ENCODE measurements at places on chromosomes 12 and 14.

DNA sequence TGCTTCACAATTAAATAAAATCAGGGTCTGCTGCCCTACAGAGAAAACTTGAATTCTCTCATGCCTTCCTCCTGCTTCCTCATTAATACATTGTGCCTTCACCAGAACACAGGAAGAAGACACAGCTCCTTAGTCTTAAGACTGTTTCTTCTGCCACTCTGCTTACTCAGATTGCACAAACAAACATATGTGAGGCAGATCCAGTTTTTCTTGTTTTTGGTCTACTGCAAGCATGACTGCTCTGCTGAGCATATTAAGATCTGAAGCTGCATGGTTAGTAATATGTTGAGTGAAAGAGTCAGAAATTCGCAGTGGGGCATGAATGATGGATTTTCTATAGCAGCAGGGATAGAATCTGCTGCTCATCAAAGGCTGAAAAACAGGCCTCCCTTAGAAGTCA is 321.1 kb upstream of the STXBP6 start:
- H3K4me3 ChIP-seq, result no peak overlapping the region
- H3K27ac ChIP-seq, result no peak overlapping the region
- H3K4me1 ChIP-seq, result no peaks in the 10 kb centered on the region
- no peaks in the 10 kb centered on the region for H3K36me3 ChIP-seq

GRCh38 chr12:13211859-13212664 is 15.5 kb downstream of the EMP1 start:
- H3K4me1 ChIP-seq, result peaks cover 15% of the 10 kb centered on the region
- DNase-seq, result peak; percentile 93
- no peak overlapping the region for H3K4me3 ChIP-seq

DNA sequence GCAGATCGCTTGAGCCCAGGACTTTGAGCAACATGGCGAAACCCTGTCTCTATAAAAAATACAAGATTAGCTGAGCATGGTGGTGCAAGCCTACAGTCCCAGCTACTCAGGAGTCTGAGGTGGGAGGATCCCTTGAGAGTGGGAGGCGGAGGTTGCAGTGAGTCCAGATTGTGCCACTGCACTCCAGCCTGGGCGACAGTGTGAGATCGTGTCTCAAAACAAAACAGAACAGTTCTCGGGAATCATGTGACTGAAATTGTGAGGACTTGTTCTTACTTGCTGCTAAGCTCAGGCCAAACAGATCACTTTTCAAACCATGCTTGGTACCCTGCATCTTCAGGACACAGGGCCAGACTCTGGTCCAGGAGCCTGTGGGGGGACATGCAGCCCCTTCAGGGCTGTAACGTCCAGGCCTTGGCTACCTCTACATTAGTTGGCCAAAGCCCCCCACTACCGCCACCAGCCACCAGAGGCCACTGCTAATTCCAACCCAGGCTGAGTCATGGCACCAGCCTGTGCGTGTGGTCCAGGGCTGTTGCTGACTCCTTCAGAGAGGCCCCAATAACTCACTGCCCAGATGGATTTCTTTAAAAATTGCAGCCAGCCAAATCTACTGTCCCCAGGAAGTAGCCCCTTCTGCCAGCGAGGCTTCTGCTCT is 33.4 kb upstream of the SYNDIG1L start:
- no peak overlapping the region for H3K27ac ChIP-seq
- peak; percentile 23 for DNase-seq
- H3K4me3 ChIP-seq, result no peak overlapping the region
- H3K27me3 ChIP-seq, result no peaks in the 10 kb centered on the region
- H3K4me1 ChIP-seq, result peaks cover 9% of the 10 kb centered on the region

- no peaks in the 10 kb centered on the region for H3K27me3 ChIP-seq
- peak; percentile 97 for DNase-seq
- no peaks in the 10 kb centered on the region for H3K36me3 ChIP-seq
- H3K4me1 ChIP-seq, result peaks cover 43% of the 10 kb centered on the region
Measured at GRCh38 chr14:31950764-31951637, 126.1 kb upstream of the ARHGAP5 start.

DNA sequence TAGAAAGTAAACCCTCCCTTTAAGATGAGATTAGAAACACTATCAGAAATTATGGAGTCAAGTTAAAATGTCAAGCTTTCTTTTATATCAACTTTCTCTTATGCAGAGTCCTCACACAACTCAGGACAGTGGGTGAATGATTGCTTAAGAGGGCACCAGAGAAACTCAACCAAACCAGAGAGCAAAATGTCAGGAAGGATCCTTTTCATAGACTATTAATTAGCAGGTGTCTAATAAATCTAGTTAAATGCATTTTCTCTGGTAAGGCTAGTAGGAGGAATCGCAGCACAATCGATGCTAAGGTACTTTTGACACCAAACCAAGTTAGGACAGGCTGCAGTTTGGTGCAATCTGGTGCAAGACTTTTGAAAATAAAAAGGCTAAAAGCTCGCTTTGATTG is 614.7 kb upstream of the FOXG1 start:
- no peaks in the 10 kb centered on the region for H3K4me1 ChIP-seq
- H3K27me3 ChIP-seq, result no peaks in the 10 kb centered on the region
- no peaks in the 10 kb centered on the region for H3K36me3 ChIP-seq
- no peak for DNase-seq
- no peak overlapping the region for H3K27ac ChIP-seq

DNA sequence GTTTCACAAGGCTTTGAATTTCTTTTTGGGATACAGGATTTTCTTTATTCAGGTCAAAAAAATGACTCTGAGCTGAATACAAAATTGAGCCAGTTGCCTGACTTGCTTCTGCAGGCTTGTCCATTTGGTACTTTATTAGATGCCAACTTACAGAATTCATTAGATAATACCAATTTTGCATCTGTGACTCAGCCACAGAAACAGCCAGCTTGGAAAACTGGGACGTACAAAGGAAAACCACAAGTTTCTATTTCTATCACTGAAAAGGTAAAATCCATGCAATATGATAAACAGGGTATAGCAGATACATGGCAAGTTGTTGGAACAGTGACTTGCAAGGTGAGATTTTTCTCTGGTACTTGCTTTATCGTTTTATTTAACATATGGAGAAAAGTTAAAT is 5.8 kb downstream of the AP5M1 start:
- H3K4me3 ChIP-seq, result no peak overlapping the region
- H3K4me1 ChIP-seq, result no peaks in the 10 kb centered on the region
- DNase-seq, result no peak
- no peaks in the 10 kb centered on the region for H3K27me3 ChIP-seq
- peaks cover 2% of the 10 kb centered on the region for H3K36me3 ChIP-seq

DNA sequence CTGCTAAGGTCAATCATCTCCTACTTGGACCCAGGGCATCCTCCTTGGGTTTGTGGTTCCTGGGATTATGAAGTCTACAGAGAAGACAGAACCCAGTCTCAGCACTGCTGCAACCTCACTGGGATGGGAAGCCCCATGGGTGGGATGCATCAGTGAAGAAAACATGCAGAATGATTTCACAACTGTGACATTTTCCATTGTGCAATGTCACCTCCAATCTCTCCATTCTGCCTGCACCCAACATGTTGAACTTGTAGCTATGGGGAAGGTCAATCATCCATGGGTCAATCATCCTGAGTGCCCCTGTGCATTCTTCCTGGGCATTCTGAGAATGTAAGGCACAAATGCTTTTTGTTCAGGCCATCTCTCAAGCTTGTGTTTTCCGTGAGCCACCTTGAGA is 1004.4 kb upstream of the TMEM132C start:
- no peaks in the 10 kb centered on the region for H3K27me3 ChIP-seq
- no peak overlapping the region for H3K27ac ChIP-seq
- H3K36me3 ChIP-seq, result no peaks in the 10 kb centered on the region
- no peak for DNase-seq
- H3K4me1 ChIP-seq, result no peaks in the 10 kb centered on the region

DNA sequence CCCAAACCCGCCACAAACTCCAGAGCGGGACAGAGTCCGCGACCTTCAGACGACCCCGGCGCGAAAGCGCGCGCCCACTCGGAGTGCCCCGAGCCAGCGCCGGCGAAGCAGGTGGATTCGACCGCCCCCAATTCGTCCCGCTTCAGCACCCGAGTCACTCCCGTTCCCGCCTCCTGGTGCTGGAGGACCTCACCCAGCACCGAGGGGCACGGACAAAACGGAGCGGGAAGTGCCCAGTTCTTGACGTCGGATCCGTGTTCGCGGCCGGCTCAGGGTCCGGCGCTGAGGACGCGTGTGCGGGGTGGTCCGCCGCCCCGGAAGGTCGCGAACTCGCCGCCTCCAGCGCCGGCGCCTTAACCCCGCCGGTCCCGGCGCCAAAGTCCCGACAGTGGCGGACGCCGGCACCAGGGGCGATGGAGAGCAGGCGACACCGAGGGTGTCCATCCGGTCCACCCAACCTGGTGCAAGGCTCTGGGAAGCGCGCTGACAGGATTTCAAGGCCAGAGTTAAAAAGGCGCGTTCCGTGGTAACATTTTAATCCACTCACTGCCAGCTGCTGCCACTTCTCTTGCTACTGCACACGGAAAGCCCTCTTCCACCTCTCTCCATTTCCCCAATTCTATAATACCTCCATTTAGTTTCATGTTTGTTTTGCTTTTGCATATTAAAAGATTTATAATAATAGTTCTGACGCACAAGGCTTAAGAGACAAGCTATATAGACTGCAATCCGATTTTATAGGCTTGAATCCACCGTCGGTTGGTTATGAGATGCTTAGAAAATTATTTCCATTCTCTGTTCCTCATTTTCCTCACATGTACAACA is 240.0 kb upstream of the CPNE8 start:
- no peak overlapping the region for H3K27ac ChIP-seq
- peaks cover 11% of the 10 kb centered on the region for H3K27me3 ChIP-seq
- peaks cover 5% of the 10 kb centered on the region for H3K4me1 ChIP-seq
- DNase-seq, result peak; percentile 58
- peak overlapping the region; percentile 38 for H3K4me3 ChIP-seq

GRCh38 chr12:6778217-6778573 is 5.9 kb downstream of the LAG3 start:
- H3K27ac ChIP-seq, result no peak overlapping the region
- no peaks in the 10 kb centered on the region for H3K36me3 ChIP-seq
- peaks cover 1% of the 10 kb centered on the region for H3K27me3 ChIP-seq
- no peak overlapping the region for H3K4me3 ChIP-seq
- peaks cover 22% of the 10 kb centered on the region for H3K4me1 ChIP-seq
- DNase-seq, result no peak

DNA sequence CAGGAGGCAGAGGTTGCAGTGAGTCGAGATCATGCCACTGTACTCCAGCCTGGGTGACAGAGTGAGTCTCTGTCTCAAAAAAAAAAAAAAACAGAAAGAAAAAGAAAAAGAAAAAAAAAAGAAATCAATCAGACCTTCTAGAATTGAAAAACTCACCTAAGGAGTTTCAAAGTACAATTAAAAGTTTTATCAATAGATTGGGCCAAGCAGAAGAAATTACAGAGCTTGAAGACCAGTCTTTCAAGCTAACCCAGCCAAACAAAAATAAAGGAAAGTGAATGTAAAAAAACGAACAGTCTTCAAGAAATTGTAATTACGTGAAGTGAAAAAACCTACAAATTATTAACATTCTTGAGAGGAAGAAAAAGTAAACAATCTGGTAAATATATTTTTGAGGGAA is 93.0 kb downstream of the IPO8 start:
- no peaks in the 10 kb centered on the region for H3K4me1 ChIP-seq
- no peaks in the 10 kb centered on the region for H3K27me3 ChIP-seq
- DNase-seq, result no peak
- no peak overlapping the region for H3K27ac ChIP-seq
- no peak overlapping the region for H3K4me3 ChIP-seq

- no peaks in the 10 kb centered on the region for H3K4me1 ChIP-seq
- H3K27ac ChIP-seq, result no peak overlapping the region
- no peaks in the 10 kb centered on the region for H3K36me3 ChIP-seq
- no peak overlapping the region for H3K4me3 ChIP-seq
- H3K27me3 ChIP-seq, result no peaks in the 10 kb centered on the region
Measured at GRCh38 chr12:91851741-91852477, 293.7 kb downstream of the BTG1 start.

- DNase-seq, result no peak
- peak overlapping the region; percentile 44 for H3K27ac ChIP-seq
- peaks cover 23% of the 10 kb centered on the region for H3K4me1 ChIP-seq
Measured at GRCh38 chr12:94290353-94290752, 142.0 kb downstream of the PLXNC1 start.

GRCh38 chr12:47755655-47756562 is 2.8 kb downstream of the RAPGEF3 start:
- peaks cover 29% of the 10 kb centered on the region for H3K4me1 ChIP-seq
- no peak overlapping the region for H3K4me3 ChIP-seq
- H3K27me3 ChIP-seq, result no peaks in the 10 kb centered on the region
- DNase-seq, result no peak
- H3K27ac ChIP-seq, result peak overlapping the region; percentile 63

DNA sequence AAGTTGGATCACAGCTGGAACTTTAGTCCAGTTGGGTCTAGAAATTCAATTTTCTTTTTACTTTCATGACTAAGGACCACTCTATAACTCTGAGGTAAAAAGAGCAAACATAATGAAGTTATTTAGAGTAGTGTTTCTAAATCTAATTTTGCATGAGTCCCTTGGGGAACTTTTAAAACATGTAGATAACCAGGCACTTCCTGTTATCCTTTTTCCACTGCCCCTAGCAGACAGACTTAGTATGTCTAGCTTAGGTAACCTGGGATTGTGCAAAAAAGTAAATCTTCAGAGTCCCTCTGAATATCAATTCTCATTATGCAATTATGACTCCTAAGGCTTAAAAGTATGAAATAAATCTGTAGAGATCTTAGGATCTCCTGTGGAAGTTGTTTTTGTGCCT is 371.2 kb downstream of the DIO2 start:
- no peak overlapping the region for H3K27ac ChIP-seq
- no peaks in the 10 kb centered on the region for H3K4me1 ChIP-seq
- H3K36me3 ChIP-seq, result no peaks in the 10 kb centered on the region
- DNase-seq, result no peak
- H3K27me3 ChIP-seq, result no peaks in the 10 kb centered on the region

DNA sequence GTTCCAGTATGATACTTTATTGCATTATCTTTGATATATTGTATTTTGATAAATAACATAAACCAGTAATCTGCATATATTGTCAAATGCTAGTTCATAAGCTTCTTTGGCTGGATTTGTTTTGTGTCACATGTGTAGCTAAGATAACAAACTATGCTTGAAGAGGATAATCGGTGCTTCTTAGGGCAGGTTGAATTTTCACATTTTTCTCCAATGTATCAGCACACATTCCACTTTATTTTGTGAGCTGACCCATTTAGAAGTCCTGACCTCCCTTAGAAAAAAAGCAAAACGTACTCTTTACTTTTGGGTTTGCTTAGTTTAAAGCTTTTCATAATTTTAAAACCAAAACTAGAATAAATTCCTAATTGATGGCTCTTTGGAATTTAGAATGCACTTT is 277.7 kb upstream of the DDHD1 start:
- no peak overlapping the region for H3K4me3 ChIP-seq
- H3K27ac ChIP-seq, result no peak overlapping the region
- DNase-seq, result no peak
- H3K27me3 ChIP-seq, result no peaks in the 10 kb centered on the region
- no peaks in the 10 kb centered on the region for H3K36me3 ChIP-seq

GRCh38 chr12:116896411-116896924 is 14.3 kb upstream of the FBXW8 start:
- no peak for DNase-seq
- H3K36me3 ChIP-seq, result no peaks in the 10 kb centered on the region
- no peaks in the 10 kb centered on the region for H3K4me1 ChIP-seq
- H3K27ac ChIP-seq, result no peak overlapping the region

GRCh38 chr12:51269174-51270066 is 795 bp downstream of the SMAGP start:
- H3K36me3 ChIP-seq, result no peaks in the 10 kb centered on the region
- peak overlapping the region; percentile 81 for H3K4me3 ChIP-seq
- peaks cover 6% of the 10 kb centered on the region for H3K27me3 ChIP-seq
- peak overlapping the region; percentile 97 for H3K27ac ChIP-seq
